IMR-90 (cell line): ENCODE measurements at places on chromosomes 13 and 19. TPM values are rescaled to one million over a fixed set of nuclear protein-coding genes. Genes with fewer than 3 reads are reported as not detected.
A peak's percentile ranks its signal among the peaks of the same experiment; 100 is the strongest.

The PPP1R15A gene
- total RNA-seq: 26.7 and 39.4 TPM in 2 replicates

DNA sequence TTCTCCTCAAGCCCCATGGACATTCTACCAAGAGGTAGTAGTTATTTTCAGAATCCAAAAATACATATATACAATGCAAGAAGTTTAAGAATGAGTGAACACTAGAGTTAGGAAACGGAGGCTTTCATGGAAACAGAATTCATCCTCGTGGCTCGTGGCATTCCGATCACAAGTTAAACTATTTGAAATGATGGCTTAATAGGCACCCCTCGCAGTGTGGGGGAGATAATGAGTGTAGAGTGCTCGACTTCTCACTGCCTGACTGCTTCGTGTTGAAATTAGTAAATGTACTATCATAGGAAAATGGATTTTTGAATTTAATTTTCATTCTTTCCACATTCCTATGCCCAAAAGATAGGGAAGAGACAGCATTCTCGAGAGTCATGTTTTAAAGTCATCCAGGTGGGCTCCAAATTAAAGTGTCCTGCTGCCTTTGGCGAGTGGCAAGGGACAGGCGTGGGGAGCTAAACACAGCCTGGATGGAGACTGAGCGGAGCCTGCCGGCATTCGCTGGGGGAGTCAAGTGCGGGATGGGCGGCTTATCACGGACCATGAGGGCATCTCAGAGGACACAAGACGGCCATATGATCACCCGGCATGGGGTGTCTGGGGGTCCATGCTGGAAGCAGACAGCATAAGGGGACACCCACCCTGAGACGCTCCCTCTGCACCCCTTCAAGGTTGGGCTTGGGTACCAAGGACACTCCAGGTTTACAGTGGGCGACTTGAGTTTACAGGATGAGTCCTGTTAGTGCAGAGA lies 165.2 kb downstream of the TEX29 start:
- DNase-seq: no peak

GRCh38 chr19:3687393-3687773 lies 12.9 kb downstream of the PIP5K1C start:
- no peak for DNase-seq

The ZNF625 gene
- 14.4 and 16.7 TPM in 2 replicates for total RNA-seq

The KCNJ14 gene
- total RNA-seq: under 0.01 and 0.18 TPM in 2 replicates

- DNase-seq: no peak
These were observed 120.9 kb downstream of the ZDHHC20 start for GRCh38 chr13:21338156-21338555.

The CPAMD8 gene
- 0.28 and 0.36 TPM in 2 replicates for total RNA-seq

The TRPC4 gene
- total RNA-seq: 5.2 and 5.3 TPM in 2 replicates

DNA sequence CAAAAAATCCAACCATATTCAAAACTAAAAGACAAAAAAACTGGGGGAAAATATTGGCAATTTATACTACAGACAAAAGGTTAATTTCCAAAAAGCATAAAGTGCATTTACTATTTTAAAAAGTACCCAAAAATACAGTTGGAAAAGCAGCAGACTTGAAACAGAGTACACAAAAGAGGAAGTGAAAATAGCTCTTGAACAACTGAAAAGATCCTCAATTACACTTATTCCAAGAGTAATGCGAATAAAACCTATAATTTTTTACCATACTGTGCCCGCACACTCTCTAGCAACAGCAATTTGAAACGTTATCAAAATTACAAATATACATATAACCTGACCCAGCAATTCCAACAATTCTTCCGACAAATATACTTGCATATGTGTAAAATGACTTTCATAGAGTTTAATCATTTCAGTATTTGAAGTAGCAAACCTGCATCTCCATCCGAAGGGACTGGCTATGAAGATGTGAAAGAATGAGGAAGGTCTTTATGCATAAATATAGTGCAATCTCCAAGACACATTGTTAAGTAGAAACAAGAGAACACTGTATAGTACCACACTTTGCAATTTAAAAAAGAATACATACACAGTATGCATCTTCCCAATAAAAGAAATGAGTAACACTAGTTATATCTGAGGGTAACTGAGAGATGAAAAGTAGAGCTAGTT lies 25.4 kb downstream of the ALG5 start:
- DNase-seq: no peak

DNA sequence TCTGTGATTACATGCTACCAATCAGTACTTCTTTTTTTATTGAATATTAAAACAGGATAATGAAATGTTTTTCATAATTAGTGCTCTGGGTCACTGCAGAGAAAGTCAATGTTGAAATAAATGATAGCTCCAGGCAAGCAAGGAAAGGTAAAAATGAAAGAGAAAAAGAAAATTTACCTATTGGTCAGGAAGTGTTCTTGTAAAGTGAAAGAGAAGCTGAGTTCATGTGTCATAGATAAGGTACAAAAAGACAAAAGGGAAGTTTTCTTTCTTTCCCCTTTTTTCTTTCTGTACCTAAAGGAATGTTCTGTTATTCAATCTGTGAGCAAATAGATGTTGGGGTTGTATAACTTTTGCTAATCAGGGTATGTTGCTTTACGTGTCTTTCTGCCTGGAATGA lies 197.0 kb downstream of the PCDH9 start:
- no peak for DNase-seq

GRCh38 chr19:55242517-55242916 lies 14.0 kb upstream of the TMEM86B start:
- no peak for DNase-seq

DNA sequence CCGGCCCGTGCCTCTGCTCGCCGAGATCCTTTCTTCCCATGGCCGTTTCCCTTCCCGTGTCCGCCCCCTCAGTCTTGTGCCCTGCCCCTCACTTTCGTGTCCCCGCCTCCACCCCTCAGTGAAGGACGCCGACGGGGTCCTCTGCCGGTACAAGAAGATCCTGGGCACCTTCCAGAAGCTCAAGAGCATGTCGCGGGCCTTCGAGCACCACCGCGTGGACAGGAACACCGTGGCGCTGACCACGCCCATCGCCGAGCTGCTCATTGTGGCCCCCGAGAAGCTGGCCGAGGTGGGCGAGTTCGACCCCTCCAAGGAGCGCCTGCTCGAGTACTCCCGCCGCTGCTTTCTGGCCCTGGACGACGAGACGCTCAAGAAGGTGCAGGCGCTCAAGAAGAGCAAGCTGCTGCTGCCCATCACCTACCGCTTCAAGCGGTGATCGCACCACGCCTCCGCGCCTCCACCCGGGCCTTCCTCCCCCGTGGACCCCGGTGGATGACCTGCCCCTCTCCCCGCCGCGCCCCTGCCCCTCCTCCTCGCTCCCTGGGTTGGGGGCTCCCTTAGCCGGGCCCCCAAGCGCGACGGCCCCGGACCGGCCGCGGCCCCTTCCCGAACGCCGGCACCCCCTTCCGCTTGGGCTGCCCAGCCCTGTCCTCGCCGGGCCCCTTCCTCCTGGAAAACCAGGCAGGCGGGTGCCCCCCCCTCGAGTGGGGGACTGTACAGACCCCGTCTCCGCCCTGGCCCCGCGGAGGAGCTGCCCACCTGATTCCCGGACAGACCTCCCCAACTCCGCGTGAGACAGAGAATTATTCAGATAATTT lies 2.3 kb upstream of the U2AF2 start:
- DNase-seq: no peak

- DNase-seq: peak; percentile 18
These were observed 524.5 kb downstream of the GPC6 start for GRCh38 chr13:93751117-93751516.

The UNC13A gene
- total RNA-seq: under 0.01 and 0.18 TPM in 2 replicates

- DNase-seq: no peak
These were observed 13.9 kb upstream of the DACH1 start for GRCh38 chr13:71880753-71881541.

The CGB2 gene
- not detected in 2 replicates for total RNA-seq

- DNase-seq: no peak
These were observed 85.8 kb upstream of the PCDH8 start for GRCh38 chr13:52934258-52934657.

DNA sequence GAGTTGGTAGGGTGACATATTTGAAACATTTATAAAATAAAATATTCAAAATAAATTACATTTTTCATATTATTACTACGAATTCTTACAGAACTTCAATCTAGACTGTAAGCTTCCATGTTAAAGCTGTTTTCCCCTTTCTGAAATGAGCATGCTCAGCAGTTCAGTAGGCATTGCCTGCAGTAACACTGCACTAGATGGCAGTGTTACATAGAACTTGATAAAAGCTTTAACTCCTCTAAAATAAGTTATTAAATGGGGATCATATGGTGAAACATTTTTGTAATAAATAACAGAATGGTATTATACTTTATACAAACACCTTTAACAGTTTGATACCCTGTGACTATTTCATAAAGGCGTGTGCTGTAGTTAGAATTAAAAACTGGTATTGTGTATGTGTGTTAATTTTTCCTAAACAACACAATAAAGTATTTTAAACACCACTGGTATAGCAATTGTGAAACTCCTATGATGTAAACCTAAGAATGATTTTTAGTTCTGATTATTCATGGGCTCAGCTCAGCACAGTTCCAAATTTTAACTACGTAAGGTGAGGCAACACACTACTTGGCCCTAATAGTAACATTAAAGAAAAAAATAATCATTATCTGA lies 11.6 kb upstream of the GPR18 start:
- peak; percentile 78 for DNase-seq

- no peak for DNase-seq
These were observed 360.4 kb downstream of the KLF5 start for GRCh38 chr13:73419186-73419585.

DNA sequence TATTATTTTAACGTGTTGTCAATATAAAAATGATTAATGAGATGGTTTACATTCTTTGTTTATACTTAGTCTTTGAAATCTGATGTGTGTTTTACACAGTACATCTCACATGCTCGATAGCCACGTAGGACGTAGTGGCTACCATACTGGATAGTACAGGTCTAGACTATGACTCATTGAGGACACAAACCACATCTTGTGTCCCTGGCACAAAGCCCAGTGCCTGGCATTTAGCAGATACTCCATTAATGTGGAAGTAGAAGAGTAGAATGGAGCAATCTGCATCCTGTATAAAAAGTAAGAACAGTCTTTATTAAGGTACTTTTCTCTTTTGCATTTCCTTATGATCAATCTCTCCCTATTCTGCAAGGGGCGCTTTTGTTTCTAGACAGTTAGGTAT lies 49.0 kb upstream of the FRY start:
- DNase-seq: peak; percentile 95

- peak; percentile 44 for DNase-seq
These were observed 2.5 kb upstream of the GARIN5A start for GRCh38 chr19:50478901-50479715.

- DNase-seq: no peak
These were observed 31.1 kb upstream of the ZNF599 start for GRCh38 chr19:34804115-34804514.

- no peak for DNase-seq
These were observed 163.9 kb downstream of the RNF17 start for GRCh38 chr13:24927810-24928404.

GRCh38 chr19:39342647-39343305 lies 555 bp downstream of the SAMD4B start:
- DNase-seq: no peak

The APLP1 gene
- total RNA-seq: 4.7 and 6.7 TPM in 2 replicates

GRCh38 chr13:51647067-51647466 lies 62.8 kb downstream of the WDFY2 start:
- no peak for DNase-seq

The KLK12 gene
- total RNA-seq: not detected in 2 replicates

The LIM2 gene
- not detected in 2 replicates for total RNA-seq

GRCh38 chr19:30335306-30335886 lies 36.8 kb upstream of the ZNF536 start:
- DNase-seq: no peak

- no peak for DNase-seq
These were observed 55.1 kb downstream of the CDADC1 start for GRCh38 chr13:49302817-49303216.

The CCDC8 gene
- 10.2 and 10.3 TPM in 2 replicates for total RNA-seq

The KLK2 gene
- total RNA-seq: not detected in 2 replicates

The NXNL1 gene
- not detected in 2 replicates for total RNA-seq

DNA sequence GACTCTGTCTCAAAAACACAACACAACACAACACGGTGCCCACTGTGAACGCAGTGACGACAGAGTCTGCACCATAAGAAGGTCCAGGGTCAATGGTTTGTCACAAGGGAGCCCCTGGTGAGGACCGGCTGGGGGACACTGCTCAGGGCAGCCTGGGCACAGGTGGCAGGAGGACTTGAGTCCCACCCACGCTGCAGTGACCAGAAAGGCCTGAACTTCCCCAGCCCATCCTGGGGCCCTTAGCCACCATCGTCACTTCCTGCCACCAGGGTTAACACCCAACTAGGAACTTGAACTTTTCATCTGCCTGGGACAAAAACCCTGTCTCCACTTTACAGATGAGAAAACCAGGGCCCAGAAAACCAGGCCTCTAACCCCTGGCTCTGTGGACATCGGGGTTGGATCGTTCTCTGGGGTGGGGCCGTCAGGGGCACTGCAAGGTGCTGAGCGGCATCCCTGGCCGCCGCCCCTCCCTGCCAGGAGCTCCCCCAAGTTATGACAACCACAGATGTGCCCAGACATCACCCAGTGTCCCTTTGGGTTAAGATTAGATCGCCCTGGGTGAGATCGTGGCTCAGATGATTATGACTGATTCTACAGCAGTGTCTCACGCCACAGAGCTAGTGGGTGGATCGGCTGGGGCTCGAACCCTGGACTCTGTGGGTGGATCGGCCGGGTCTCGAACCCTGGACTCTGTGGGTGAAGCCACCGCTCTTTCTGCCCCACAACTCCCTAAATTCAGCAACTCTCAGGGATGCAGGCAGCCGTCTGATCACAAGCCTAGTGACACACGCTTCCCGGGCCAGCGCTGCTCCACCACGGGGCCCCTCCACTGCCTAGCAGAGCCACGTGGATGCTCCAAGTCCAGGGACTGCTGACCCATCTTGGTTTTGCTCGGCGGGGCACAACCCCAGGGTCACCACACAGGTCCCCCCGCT lies 14.0 kb downstream of the MOB3A start:
- no peak for DNase-seq

DNA sequence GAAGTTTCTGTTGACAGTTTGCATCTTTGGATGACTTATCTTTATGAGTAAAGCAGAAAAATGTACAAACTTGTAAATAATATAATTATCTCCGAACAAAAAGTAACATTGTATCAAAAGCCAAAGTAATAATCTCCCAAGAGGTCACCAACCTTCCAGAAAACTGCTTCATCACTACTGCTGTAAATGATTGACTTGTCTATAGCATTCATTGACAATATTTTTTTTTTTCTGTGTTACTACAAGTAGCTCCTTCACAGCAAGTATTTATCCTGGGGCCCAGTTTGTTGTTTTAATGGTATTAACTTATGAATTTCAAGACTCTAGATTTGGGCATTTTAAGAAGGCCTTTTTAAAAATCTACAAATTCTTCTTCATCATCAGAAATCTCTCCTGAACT lies 242.4 kb downstream of the KLF12 start:
- no peak for DNase-seq

The CEBPA gene
- under 0.01 TPM in 1 of 2 replicates, not detected in the other for total RNA-seq

- peak; percentile 56 for DNase-seq
These were observed 299.0 kb downstream of the KLF12 start for GRCh38 chr13:73835138-73835721.

DNA sequence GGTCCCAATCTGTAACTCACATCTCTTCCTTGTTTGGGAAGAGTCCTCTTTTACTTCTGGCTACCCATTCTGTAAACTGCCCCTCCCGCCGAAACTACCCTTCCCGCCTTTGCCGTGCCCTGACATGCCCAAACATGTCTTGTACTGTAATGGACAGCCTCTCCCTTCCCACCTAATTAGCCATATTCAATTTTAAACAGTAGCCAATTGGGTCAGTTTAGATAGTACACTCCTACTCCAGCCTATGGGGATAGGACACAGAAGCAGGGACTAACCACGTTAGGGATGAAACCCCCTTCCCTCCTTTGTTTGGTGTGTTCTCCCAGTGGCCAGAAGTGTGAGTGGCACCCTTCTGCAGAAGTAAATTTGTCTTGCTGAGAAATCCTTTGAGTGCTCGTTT lies 34.2 kb downstream of the SACS start:
- DNase-seq: no peak

GRCh38 chr13:20566468-20566897 lies 474 bp upstream of the IFT88 start:
- peak; percentile 85 for DNase-seq
